Hematopoietic multipotent progenitor cell treated with erythropoietin and hydrocortisone succinate and interleukin-3 and kit ligand, for 4 days (in vitro differentiated cells): ENCODE measurements at places on chromosomes 12 and 14.

- peak; percentile 78 for DNase-seq
Measured at GRCh38 chr12:6927379-6928021, at the start of gene ATN1. TSS of gene ATN1 (plus strand) at chr12:6927959. CDS start at chr12:6934002, 6,043 bp downstream.

GRCh38 chr12:103369929-103370328 is 125.8 kb downstream of the C12orf42 start:
- DNase-seq = no peak

- DNase-seq = no peak
Measured at GRCh38 chr14:92994131-92994676, 71.3 kb downstream of the CHGA start.

- DNase-seq = no peak
Measured at GRCh38 chr12:68306564-68306963, 25.6 kb downstream of the MDM1 start.

GRCh38 chr12:82359115-82359478 is 768 bp downstream of the METTL25 start:
- DNase-seq = peak; percentile 30

- no peak for DNase-seq
Measured at GRCh38 chr14:47300796-47301195, 374.6 kb downstream of the MDGA2 start.

GRCh38 chr12:128091951-128092382 is 175.0 kb upstream of the TMEM132C start:
- no peak for DNase-seq

- no peak for DNase-seq
Measured at GRCh38 chr12:122873540-122873939, 22.4 kb downstream of the VPS37B start.

DNA sequence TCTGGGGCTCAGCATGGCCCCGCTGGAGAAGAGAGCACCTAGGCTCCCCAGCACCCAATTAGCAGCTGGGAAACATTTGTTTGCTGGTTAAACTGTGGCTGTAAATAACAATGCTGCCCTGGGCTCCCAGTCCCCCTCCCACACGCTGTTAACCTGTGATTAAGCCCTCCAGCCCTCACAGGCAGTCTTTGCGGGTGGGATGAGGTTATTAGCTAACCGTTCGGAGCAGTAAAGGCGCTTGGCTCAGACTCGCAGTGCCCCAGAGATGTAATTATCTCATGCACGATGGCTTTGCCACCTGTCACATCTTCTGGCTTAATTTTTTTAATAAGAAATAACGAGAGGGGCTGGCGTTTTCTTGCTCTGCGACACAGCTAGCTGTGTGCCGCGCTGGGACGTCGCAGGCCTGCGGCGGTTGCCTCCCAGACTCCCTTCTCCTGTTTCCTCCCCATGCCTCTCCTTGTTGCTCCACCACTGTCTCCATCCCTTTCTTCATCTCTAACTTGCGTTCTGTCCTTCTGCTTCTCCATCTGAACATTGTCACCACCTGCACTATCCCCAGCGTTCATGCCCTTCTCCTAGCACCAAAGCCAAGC is 239.2 kb upstream of the FKBP4 start:
- no peak for DNase-seq

GRCh38 chr14:69363964-69364363 is 34.1 kb downstream of the ERH start:
- DNase-seq = no peak

- DNase-seq = no peak
Measured at GRCh38 chr14:99125616-99126431, 146.2 kb downstream of the BCL11B start.

GRCh38 chr14:38176379-38176778 is 31.3 kb upstream of the SSTR1 start:
- no peak for DNase-seq

GRCh38 chr12:11929714-11930113 is 141.0 kb upstream of the BCL2L14 start:
- no peak for DNase-seq

GRCh38 chr14:80770114-80770908 is 171.2 kb downstream of the CEP128 start:
- DNase-seq = no peak

GRCh38 chr14:94173471-94173884 is 644 bp upstream of the PPP4R4 start:
- DNase-seq = peak; percentile 42

- no peak for DNase-seq
Measured at GRCh38 chr12:51922146-51922545, 14.8 kb downstream of the ACVRL1 start.

- no peak for DNase-seq
Measured at GRCh38 chr14:53062856-53063255, 90.3 kb downstream of the DDHD1 start.

- no peak for DNase-seq
Measured at GRCh38 chr14:46230540-46230939, 421.0 kb downstream of the RPL10L start.

DNA sequence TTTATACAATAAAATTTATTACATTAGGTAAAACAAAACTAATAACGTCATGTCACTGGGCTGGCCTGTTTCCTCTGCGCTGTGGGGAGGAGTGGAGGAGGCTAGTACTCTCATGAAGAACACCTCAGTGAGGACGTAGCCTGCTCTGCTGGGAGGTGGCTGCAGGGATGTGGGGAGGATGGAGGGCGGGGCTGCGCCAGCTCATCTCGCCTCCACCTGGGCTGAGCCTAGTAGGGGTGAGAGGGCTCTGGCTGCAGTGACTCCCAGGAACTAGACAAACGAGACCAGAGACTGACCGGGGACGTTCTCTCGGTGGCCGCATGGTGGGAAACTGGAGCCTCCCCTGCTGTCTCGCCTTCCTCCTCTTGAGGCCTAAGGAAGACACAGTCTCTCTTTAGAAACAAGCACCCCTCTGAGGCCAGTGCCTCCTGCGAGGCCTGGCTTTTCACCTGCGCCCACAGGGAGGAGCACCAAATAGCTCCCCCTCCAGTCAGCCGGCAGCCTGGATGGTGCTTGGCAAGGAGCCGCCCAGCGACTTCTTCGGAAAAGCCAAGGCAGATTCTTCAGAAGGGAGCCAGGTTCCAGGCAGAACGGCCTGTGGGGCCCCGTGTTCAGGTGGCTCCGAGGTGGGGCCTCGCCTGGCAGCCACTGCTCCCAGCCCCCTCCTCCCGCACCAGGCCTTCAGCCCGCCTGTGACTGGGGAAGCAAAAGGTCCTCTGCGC is 62.4 kb downstream of the PLEKHG3 start:
- DNase-seq = no peak

GRCh38 chr12:41869432-41869831 is 275.2 kb downstream of the GXYLT1 start:
- no peak for DNase-seq

DNA sequence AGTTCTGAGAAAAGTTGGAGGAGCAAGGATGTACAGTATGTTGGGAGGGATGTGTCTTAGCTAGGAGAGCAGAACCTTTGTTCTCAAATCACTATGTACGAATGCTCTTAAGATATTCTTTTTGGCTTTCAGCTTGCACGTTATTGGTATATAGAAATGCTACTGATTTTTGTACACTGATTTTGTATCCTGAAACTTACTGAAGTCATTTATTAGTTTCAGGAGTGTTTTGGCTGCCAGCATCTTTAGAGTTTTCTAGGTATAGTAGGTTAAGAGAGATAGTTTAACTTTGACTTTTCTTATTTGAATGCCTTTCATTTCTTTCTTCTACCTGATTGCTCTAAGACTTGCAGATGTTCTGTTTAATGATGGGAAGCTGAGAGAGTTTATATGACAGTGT is 442.8 kb upstream of the FBXO33 start:
- no peak for DNase-seq

DNA sequence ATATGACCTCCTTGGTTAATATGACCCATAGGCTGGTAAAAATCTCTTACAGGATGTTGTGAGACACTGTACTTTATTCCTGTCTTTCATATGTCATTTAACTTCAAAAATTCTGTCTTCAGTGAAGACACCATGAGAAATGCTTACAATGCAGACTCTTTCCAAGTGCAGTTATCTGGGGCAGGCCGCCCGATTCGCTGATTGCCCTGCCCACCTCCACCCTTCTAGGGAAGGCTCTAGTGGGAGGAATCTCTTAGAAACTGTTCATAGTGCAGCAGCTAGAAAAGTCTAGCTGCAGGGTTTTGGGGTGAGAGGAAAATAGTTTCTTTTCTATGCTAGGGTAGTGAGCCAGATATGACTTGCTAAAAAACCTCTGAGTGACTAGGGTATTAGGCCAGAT is 15.0 kb upstream of the CIPC start:
- DNase-seq = no peak

GRCh38 chr12:6959805-6960592 is 8.8 kb downstream of the PTPN6 start:
- no peak for DNase-seq

DNA sequence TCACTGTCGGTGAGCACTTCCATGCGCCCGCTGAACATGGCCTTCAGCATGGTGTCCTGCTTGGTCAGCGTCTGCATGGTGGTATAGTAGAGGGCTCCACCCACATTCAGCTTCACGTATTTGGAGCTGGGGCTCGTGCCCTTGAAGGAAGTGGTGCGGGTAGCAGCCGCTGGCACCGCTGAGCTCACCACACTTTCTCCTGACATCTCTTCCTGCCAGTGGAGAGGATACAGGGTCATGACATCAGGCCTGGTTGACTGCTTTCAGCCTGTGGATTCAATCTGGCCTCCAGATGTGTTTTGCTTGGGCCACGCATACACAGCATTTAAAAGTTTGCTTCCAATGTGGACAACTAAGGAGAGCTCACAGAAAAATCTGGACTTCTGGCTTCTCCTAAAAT is 7.6 kb downstream of the KCTD10 start:
- no peak for DNase-seq

DNA sequence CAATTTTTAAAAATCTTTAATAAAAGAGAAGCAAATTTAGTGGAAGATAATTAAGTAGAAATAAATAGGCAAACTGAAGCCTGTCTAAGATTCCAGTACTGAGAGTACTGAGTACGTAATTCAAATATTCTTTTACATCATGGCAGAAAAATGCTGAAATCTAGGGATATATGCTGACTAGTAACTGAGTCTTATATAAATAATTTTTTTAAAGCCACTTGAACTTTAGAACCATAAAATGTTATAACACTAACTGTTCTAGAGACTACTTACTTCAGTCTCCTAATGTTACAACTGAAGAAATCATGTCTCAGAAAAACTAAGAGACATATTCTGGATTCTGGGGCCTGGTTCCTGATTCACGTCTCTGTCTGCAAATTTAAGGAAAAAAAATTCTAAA is 230.6 kb upstream of the PLEKHG7 start:
- DNase-seq = no peak
